Renal pelvis (tissue), 12 donors: ENCODE measurements at places on chromosomes 12 and 14. TPM values are rescaled to one million over a fixed set of nuclear protein-coding genes. Genes with fewer than 3 reads are reported as not detected.
A peak's percentile ranks its signal among the peaks of the same experiment; 100 is the strongest.

The DHRS4L2 gene
- polyA plus RNA-seq: 36.1 TPM

The MIP gene
- polyA plus RNA-seq: 0.21 TPM

The HOXC6 gene
- 40.5 TPM for polyA plus RNA-seq

The GLT1D1 gene
- polyA plus RNA-seq: 1.7 TPM

The SYNDIG1L gene
- polyA plus RNA-seq: 0.23 TPM

The INHBE gene
- 0.53 TPM for polyA plus RNA-seq

The NTF3 gene
- 4.5 TPM for polyA plus RNA-seq

The ABHD12B gene
- 1.7 TPM for polyA plus RNA-seq

The KRT3 gene
- not detected for polyA plus RNA-seq

The FSCB gene
- polyA plus RNA-seq: not detected

The SLC4A8 gene
- 2.8 TPM for polyA plus RNA-seq

The GPRC5D gene
- polyA plus RNA-seq: 1.3 TPM

The RHEBL1 gene
- polyA plus RNA-seq: 1.6 TPM

The KRT77 gene
- not detected for polyA plus RNA-seq

The GLS2 gene
- 2.3 TPM for polyA plus RNA-seq

The TNFAIP2 gene
- 42.4 TPM for polyA plus RNA-seq

The GPRC5A gene
- 7.4 TPM for polyA plus RNA-seq

- no peak for DNase-seq
These were observed 175.0 kb upstream of the SYT10 start for GRCh38 chr12:33614630-33615029.

DNA sequence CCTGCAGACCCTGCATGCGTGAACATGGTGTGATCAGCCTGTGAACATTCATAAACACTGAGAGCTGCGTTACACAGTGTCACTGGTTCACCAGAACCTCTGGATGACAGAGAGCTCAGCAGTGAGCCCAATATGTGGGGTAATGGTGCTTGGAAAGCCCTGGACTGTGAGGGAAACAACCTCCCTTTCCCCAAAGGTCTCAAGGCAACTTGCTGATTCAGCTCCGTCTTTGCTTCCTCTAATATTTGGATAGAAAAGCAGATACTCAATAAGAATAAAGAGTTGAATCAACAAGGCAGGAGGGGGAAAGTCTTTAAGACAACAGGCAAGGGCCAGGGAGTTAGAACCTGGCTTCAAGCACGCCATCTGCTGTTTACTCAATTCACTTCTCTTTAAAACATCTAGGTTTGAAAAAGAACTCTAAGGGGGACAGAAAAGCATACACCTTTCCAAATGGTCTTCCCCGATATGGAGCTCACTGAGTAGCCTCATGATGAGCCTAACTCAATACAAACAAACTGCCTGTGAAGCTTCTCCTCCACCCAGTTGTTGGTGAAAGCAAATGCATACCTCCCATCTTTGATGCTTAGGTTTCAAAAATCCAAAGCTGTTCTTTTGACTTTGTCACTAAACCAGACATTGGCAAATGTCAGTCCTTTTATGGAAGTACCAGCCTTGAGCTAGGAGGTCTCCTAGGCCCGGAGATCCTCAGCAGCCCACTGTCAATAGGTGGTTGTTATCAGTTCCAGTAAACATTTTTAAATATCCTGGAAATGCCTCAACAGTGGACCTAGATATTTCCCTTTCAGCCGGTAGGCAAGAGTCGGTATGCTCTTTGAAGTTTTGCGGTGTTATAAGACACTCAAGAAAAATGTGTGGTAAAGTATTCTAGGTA is 76.1 kb downstream of the SAMD4A start:
- DNase-seq: no peak

GRCh38 chr12:106790020-106790419 is 15.5 kb downstream of the RIC8B start:
- DNase-seq: no peak

DNA sequence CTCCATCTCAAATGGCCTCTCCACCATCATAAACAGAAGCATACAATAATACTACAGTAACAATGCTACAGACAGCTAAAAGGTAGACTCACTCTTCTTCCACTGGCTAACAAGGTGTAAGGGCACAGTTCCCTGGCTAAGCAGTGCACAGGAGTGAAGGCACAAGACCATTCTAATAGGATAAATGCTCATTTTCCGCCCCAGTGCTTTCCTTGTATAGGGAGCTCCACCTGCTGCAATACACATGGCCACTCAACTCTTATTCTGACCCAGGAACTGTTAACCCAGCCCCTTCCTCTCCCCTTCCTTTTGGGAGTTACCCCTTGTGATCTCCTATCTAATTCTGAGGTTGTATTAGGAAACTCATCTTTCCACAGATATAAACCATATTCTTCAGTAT is 124.6 kb downstream of the KCNK10 start:
- DNase-seq: no peak

GRCh38 chr12:26252946-26253345 is 57.6 kb downstream of the SSPN start:
- DNase-seq: no peak

GRCh38 chr12:80406253-80406652 is 37.8 kb upstream of the PTPRQ start:
- no peak for DNase-seq

DNA sequence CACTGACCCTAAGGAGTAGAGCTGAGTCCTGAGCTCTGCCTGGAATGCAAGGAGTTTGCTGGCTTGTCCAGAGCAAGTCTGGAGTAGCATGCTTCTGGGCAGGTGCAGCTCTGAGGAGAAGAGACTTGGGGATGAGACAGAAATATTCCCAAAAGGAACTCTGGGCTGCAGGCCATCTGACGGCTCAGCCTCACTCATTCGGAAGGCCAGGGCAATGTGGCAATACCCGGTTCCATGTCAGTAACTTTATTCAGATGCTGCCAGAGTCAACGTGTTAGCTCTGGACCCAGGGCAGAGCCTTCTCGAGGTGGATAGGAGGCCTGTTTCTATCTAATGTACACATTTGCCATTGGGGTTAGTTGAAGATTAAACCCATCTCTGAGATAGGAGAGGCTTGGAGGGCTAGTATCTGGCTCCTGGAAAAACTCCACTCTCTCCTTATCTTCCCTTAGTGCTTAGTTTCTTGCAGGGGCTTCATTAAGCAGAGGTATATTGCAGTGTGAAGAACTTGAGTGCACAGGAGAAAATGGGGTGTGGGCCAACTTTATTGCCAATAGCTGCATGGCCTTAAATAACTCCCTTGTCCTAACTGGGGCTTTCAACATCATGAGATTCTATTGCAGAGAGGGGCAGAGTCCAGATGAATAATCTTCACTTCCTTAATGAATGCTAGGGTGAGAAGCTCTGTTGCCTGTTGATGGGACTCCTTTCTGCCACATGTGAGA is 65.6 kb downstream of the NTF3 start:
- DNase-seq: no peak

GRCh38 chr12:68501226-68501625 is 109.5 kb upstream of the RAP1B start:
- DNase-seq: no peak

DNA sequence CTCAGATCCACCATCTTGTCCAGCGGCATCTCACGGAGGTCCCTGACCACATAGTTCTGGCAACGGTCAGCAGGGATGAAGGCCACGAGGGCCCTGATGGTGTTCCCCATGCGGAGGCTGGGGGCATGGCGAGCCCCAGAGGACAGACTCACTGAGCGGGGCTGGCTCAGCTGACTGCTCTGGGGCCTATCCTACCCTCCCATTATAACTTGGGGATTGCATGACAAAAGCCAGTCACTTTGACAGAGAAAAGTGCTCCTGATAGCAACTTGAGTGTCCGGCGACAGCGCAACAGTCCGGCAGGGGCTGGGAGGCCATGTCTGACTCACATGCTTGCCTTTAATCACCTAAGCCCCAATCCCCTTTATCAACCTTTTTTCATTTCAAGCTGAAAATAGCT is at the start of gene LRRC10:
LRRC10 (minus strand) TSS at position 179 of the 400 bp plus-strand sequence; CDS start at position 110, 69 bp downstream.
- no peak for DNase-seq

- no peak for DNase-seq
These were observed 11.9 kb downstream of the CD9 start for GRCh38 chr12:6212086-6212485.

GRCh38 chr14:92670160-92670559 is 78.3 kb downstream of the LGMN start:
- no peak for DNase-seq

DNA sequence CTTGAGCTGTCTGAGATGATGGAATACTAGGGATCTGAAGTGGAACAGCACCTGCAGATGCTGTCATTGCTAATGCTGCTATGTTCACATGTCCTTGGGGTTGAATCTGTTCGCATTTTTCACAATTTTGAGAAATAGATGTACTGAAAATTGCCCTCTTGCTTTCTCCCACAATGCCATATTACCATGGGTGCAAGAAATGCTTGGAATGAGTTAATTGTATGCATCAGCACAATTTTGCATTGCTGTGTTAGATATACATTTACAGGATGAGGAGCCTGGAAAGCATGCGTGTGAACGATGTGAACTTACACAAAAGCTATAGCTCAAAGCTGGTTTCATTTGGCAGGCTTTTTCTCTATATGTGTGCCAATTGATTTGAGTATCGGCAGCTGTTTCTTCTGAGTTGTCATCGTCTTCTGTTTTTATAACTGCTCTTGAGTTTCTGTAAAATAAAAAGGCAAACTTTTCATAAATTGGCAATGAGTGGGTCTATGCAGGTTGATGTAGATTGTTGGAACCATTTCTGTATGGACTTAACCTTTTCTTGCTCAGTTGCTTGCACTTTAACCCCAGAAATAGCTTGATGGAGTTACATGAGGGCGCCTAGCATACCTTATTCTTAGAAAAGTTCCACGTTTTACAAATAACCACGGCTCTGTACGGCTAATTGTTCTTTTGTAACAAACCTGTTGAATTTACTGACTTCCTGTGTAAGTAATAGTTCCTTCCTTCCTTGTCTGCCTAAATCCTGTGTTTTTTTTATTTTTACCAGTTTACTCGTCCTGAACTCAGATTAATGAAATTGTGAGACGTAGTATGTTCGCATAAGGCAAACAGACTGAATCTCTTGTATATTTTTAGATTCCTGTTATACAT is 105.9 kb downstream of the FGD4 start:
- DNase-seq: no peak

- no peak for DNase-seq
These were observed 4.7 kb upstream of the RHOF start for GRCh38 chr12:121797937-121798786.

DNA sequence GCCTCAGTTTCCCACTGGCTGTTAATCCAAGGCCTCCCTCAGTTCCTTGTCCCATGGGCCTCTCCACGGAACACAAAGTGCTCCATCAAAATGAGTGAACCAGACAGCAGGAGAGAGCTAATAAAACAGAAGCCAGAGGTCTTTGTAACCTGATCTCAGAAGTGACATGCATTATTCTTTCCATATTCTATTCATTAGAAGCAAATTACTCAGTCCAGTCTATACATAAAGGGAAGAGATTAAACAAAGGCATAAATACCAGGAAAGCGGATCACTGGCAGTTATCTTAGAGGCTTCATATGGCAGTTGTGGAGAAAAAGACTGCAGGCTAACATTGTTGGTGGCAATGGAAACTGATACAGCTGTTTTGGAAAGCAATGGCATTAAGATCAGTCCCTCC is 170.6 kb upstream of the GARIN6 start:
- DNase-seq: no peak

DNA sequence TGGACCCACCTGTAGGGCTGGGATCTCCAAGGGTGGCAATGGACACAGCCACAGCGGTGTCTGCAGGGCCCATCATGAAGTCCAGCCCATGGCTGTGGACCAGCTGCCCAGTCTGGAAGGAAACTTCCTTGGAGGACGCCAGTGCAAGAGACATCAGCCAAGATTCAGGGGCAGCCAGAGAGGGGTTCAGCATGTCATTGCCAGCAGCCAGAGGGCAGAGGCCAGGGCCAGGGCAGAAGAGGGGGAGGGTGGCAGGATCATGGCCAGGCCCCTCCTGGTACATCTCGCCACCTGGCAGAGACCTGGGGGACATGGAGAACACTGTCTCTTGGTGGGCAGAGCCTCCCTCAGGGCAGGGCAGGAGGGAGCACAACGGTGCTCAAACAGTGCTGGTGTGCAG is 10.2 kb downstream of the ANHX start:
- DNase-seq: no peak

- no peak for DNase-seq
These were observed 13.1 kb upstream of the SRSF5 start for GRCh38 chr14:69753860-69754259.

- DNase-seq: no peak
These were observed 68.8 kb upstream of the SLC8A3 start for GRCh38 chr14:70257526-70257925.

- no peak for DNase-seq
These were observed 20.7 kb upstream of the TUBA1C start for GRCh38 chr12:49244176-49244575.

- no peak for DNase-seq
These were observed 219.2 kb downstream of the TMEM121 start for GRCh38 chr14:105745433-105746123.

DNA sequence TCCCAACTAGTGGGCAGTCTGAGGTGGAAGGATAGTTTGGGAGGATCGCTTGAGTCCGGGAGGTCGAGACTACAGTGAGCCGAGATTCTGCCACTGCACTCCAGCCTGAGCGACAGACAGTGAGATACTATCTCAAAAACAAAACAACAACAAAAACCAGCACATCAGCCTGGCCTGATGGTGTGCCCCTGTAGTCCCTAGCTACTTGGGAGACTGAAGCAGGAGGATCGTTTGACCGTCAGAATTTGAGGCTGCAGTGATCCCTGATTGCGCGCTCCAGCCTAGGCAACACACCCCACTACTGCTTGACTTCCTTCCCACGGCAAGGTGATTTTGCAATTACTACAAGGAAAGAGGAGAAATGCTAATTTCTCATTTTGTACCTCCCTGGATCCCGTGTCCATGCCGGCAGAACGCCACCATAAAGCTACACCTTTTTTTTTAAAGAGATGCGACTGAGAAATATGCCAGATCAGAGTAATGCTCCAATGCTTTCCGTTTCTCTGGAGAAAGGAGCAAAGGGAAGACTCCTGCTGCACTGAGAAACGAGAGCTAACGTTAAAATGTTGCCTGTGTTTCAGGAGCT is 672 bp upstream of the SCFD1 start:
- DNase-seq: peak; percentile 15

DNA sequence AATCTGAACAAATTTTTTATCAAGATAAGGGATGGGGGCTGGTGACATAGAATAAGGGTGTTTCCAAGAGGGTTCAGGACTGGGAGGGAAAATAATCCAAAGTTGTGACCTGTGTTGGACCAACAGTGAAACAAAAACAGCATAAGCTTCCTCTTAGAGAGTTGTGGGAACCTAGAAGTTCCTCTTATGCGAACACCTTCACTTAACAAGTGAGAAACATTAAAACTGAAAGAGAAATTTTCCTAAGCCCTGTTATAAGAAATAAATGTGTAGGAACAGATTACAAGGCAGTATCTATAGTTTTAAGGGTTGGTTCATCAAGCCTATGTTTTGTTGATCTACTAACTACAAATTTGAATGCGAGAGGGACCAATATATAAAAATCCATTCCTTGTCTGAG is 58.4 kb downstream of the LLPH start:
- DNase-seq: no peak

DNA sequence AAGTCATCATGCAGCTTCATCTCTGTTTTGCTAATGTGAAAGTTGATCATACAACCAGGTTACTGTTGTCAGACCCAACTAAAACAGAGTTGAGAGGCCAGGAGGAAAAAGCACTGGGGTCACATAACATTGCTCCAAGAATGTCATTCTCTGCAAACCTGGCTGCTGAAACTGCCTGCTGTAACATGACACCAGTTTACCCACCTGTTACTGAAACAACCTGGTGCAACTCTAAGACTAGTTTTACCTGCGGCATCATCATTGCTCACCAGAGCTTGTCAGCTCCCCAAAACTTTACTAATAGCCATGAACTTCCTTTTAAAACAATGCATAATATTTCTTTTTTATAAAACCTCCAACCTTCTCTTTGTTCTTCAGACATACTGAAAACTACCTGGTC is 30.7 kb upstream of the DEGS2 start:
- peak; percentile 10 for DNase-seq
